ENCODE measurements at places on chromosomes 3 and 15. TPM values are rescaled to one million over a fixed set of nuclear protein-coding genes. Genes with fewer than 3 reads are reported as not detected.

DNA sequence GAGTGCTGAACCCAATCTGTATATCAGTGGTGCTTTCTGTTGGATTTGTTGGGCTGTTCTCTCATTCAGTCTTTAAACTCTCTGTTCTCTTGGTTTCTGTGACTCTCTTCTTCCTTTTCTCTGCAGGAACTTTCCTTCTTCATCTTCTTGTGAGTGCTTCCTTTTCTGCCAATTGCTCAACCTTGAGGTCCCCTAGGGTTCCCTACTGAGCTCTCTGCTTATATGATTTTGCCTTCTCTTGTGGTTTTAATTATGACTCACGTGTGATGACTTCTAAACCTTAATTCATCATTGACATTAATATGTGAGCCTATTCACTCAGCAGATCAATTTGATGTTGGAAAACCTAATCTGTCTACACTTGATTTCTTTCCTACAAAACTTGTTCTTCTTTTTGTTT, 39.4 kb downstream of the MOBP start:
- H3K27ac ChIP-seq: no peak overlapping the region
- no peak overlapping the region for H3K4me3 ChIP-seq
- no peaks in the 10 kb centered on the region for H3K36me3 ChIP-seq
- no peak for DNase-seq

IP6K1 gene
- 62.2 TPM for total RNA-seq

DNA sequence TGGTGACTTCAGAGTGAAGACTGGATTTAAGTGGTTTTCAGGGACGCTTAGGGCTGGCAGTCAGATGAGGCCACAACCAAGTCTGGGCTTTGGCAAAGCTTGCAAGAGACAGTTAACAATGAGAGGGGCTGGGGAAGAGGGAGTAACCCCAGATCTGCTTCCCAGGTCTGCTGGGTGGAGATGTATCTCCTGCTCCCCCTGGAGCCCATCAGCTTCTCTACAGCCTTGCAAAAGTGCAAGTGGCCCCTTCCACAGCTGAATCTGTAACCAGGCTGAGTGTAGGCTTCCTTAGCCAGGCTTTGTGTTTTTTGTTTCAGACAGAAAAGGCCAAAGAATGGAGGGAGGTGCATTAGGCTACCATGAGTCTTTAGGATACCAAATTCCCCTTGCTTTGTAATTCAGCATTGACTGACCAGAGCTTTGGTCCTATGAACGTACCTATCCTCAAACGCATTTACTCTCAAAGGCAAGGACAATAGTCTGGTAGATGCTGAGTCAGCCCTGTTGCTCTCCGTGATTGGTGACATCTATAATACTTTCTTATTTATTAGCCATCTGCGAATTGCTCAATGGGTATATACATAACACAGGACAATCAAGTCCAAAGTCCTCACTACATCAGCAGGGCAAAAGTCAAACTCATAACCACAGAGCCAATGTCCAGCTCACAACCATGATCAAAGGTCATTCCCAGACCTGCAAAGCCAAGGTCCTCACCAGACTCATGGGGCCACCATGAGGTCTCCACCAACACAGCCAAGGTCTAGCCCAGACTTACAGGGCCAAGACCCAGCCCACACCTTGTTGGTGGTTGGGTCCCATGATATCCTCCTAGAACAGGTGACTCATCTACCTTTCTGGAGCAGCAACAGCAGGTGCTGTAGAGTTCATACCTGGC, 17.1 kb downstream of the CCDC13 start:
- H3K27me3 ChIP-seq: no peaks in the 10 kb centered on the region
- no peak overlapping the region for H3K27ac ChIP-seq
- H3K4me1 ChIP-seq: no peaks in the 10 kb centered on the region
- H3K4me3 ChIP-seq: no peak overlapping the region
- DNase-seq: no peak
- H3K36me3 ChIP-seq: no peaks in the 10 kb centered on the region

- H3K27ac ChIP-seq: peak overlapping the region; percentile 69
- H3K4me1 ChIP-seq: peaks cover 56% of the 10 kb centered on the region
- no peaks in the 10 kb centered on the region for H3K27me3 ChIP-seq
- H3K36me3 ChIP-seq: peaks cover 25% of the 10 kb centered on the region
These were observed 1.2 kb downstream of the MANF start for GRCh38 chr3:51386159-51386851.

DNA sequence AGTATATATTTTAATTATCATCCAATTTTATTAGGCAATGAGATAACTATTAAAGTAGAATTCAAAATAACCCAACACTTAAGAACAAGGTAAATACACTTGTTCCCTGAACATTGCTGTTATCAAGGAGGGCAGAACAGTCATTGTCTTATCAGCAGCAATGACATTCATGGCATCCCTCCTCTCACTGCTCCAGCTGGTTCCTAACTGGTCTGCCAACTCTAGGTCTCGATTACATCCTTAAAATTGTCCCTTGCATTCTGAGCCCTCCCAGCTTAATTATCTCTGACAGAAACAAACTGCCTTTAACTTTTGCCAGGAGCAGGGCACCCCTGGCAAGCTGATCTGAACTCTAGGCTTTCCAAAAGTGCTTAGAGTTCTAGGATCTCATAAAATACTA, 14.0 kb upstream of the DYNC1LI1 start:
- peaks cover 7% of the 10 kb centered on the region for H3K27me3 ChIP-seq
- no peak for DNase-seq
- no peak overlapping the region for H3K4me3 ChIP-seq

LRRC31 gene
- not detected for total RNA-seq

DNA sequence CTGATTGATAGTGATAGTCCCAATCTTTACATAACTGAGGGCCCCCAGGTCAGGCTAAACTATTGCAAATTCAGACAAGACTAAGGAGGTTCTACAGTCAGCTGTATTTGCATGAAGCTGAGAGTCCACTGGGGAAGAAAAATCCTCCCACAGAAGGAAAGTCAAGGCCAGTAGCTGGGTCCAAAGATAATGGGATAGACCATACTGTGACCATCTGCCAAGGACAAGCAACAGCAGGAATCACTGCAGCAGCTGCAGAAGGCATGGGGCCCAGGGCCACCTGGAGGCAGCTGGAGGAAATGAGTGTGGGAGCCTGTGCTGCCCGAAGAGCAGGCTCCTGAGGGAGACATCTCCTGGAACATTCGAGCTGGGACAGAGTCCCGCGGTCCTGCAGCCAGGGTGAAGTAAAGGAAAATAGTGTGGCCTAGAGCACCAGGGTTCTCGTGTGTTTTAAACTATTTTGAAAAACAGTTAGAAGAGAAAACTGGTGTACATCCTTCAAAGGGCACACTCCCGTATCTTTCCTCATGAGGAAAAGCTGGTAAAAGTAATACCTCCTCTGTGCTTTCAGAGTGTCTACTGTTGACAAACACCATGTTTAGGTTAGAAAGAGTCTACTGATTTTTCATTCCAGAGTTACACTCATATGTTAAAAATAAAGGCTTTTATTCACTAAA, 13.2 kb upstream of the TMEM212 start:
- H3K4me1 ChIP-seq: no peaks in the 10 kb centered on the region
- H3K27ac ChIP-seq: no peak overlapping the region
- H3K27me3 ChIP-seq: peaks cover 4% of the 10 kb centered on the region

- H3K27ac ChIP-seq: no peak overlapping the region
- H3K4me1 ChIP-seq: no peaks in the 10 kb centered on the region
- H3K4me3 ChIP-seq: no peak overlapping the region
- no peaks in the 10 kb centered on the region for H3K27me3 ChIP-seq
- no peaks in the 10 kb centered on the region for H3K36me3 ChIP-seq
These were observed 104.9 kb upstream of the ST8SIA2 start for GRCh38 chr15:92288755-92289154.

Data from T-cell (primary cell).